NCI-H1105 treated with DMSO at 0.1 percent for 48 hours (cell line): ENCODE measurements at places on chromosomes 6 and 20.
A peak's percentile ranks its signal among the peaks of the same experiment; 100 is the strongest.

GRCh38 chr20:37414224-37415035, 68.5 kb downstream of the SRC start:
- peak; percentile 89 for DNase-seq

DNA sequence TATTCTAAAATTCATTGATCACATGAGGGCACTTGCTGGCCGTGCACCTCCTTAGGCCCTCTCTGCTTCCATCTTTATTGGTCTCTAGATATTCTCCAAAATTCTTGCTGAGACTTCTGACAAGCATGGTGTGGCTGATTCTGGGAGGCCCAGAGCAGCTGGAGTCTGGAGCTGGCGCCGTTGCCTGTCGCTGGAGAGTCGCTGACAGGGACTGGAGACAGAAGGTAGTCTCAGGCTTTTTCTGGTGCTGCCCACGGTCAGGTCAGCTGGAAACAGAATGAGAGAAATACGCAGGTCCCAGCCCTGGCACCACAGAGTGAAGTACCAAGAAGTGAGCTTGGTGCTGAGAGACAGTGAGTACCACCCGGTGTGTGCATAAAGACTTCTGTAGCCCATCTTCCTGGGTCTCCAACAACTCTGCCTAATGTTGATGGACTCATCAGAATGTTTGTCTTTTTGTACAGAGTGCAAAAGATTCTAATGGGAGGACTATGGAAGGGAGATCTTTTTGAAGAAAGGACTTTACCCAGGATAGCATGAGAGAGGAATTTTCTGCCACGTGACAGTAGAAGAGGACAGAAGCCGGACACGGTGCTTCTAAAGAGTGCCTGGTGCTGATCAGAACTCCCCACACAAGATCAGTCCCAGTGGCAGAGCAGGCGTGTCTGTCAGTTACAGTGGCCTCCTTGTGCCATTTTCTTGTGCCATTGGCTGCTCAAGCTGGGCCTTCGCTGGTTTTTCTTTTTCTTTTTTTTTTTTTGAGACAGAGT, 1.8 kb upstream of the ALDH8A1 start:
- no peak for DNase-seq

DNA sequence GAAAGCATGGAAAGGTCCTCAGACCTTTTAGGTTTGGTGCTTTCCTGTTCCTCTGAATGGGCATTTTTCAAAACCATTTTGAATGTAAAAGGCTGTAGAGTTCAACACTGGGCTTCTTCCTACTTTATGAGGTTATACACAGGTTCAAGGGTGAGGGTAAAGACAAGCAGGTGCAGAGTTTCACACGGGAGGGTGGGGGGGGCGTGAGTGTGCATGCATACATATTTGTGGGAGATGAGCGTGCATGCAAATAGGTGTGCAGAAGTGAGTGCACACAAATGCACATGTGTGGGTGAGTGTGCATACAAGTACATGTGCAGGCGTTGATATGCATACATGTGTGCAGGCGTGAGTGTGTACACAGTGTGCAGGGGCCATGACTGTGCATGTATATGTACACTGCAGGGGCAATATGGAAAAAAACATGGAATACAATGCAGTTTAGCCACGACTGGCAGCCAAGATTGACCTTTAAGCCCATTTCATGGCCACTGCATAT, 183.1 kb downstream of the GMPR start:
- no peak for DNase-seq

GRCh38 chr20:51969191-51969590, 166.9 kb upstream of the SALL4 start:
- no peak for DNase-seq

DNA sequence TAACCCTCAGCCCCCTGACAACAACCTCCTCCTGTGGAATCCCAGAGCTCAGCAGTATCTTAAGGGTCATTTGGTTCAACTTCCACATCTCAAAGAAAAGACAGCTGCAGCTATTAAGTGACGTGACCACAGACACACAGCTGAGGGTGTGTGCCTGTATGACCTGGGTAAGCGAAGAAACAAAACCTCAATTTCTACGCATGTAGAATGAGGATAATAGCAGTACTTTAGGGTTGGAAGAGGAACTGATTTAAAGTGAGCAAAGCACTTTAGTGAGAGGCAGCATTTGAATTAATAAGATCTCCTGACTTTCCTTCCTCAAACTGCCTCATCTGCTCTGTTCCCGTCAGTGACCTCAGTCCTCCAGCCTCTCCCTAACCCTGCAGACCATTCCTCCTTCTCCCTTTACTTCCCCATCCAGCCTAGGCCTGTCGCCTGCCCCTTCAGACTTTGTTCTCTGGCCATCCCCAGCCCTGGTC, 6.8 kb upstream of the ARMC2 start:
- no peak for DNase-seq

DNA sequence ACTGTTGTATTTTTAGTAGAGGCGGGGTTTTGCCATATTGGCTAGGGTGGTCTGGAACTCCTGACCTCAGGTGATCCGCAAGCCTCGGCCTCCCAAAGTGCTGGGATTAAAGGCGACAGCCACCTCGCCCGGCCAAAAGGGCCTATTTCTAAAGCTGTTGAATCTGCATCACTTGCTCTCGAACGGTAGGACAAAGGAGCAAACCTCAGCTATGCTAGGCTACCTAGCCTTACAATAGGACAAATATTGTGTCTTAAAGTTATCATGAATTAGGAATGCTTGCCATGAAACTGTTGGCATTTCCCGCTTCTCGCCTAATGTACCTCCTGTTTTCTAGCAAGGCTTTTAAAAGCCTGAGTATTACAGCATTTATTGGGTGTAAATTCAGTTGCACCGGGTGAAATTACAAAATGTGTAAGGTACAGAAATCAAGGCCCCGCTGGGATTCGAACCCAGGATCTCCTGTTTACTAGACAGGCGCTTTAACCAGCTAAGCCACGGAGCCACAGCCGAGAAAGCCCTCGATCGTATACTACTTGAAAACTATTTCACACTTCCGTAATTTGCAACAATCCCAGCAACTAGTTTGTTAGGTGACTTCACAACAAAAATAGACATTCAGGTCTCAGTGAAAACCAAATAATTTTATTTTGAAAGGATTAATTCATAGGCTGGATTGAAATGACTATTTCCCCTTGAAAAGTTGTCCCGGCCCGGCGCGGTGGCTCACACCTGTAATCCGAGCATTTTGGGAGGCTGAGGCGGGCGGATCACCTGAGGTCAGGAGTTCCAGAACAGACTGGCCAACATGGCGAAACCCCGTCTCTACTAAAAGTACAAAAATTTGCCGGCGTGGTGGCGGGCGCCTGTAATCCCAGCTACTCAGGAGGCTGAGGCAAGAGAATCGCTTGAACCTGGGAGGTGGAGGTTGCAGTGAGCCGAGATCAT, 211.6 kb upstream of the ZNF184 start:
- DNase-seq, result no peak

- DNase-seq, result no peak
These were observed 20.1 kb downstream of the KCNK17 start for GRCh38 chr6:39294133-39294532.

DNA sequence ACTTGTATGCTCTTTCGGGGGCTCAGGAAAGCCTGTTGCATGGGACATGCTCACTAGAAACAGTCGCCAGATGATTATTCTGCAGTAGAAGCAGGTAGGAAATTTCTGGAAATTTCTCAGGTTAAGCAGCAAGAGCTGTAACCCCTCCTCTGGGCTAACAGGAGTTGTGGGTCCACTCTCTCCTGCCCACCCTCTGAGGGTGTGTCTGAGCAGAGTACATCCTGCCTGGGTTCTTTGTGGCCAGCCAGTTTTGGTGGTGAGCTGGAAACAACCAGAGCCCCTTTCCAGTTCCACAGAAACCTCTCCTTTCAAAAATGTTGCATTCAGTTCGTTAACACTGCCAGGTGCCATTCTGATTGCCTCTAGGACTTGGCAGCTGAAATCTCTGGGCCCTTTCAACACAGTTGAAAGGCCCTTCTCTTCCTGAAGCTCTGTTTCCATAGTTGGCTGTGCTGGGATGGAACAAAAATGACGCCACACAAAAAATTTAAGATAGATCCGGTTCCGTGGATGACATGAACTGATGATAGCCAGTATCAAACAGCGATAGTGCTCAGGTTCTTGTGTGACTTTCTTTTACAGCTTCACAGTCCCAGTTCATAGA, 38.5 kb downstream of the PLCG1 start:
- DNase-seq, result no peak

DNA sequence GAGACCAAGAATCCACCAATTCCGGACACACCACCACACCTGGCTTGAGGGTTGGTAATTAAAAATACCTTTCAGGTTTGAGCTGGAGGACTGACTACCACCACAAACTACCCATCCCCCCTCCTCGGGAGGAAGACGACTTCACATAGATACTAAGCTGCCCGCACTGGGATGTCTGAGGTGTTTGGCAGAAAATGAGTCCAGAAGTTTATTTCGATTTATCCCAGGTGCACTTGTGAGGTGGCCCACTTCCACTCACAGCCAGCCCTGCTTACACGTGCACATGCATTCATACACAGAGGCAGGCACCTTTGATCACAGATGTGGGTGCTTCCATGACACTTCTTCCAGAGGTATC, 187.1 kb downstream of the ID4 start:
- DNase-seq, result no peak

- no peak for DNase-seq
These were observed 179.3 kb upstream of the HDDC2 start for GRCh38 chr6:125481056-125481455.

GRCh38 chr6:132498638-132499037, 14.3 kb downstream of the STX7 start:
- no peak for DNase-seq

DNA sequence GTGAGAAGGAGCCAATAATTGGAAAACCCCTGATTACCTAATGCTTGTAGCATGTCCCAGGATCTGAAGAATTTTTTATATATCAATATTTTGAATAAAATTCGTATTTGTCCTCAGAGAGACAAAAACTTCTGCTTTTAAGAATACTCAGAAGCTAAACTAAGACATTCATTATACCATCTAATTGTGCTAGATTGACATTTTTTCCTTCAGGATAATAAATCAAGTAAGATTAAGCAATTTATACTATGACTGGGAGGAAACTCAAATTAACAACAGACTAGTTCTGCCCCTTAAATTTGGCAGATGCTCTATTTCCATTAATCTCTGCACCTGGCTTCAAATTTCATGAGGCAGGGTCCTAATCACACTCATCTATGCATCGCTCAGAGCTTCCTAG, 291.4 kb downstream of the PLCB1 start:
- DNase-seq, result peak; percentile 46

DNA sequence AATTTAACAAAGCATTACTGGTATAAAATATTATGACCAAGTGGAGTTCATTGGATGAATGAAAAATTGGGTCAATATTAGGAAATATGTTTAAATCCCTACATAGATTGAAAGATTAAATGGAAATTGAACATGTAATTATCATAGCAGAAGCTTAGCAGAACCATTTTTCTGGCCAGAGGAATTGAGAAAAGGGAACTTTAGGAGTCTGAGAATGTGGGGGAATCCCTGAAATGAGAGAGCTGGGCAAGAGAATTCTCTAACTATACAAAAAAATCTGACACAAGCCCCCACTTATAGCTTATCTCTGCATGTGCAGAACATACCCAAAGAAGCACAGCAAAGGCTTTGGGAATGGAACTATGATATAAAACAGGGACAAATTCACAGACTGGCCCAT, 67.4 kb upstream of the ARHGAP18 start:
- no peak for DNase-seq

GRCh38 chr6:107493158-107494057, 3.5 kb downstream of the SOBP start:
- peak; percentile 72 for DNase-seq

DNA sequence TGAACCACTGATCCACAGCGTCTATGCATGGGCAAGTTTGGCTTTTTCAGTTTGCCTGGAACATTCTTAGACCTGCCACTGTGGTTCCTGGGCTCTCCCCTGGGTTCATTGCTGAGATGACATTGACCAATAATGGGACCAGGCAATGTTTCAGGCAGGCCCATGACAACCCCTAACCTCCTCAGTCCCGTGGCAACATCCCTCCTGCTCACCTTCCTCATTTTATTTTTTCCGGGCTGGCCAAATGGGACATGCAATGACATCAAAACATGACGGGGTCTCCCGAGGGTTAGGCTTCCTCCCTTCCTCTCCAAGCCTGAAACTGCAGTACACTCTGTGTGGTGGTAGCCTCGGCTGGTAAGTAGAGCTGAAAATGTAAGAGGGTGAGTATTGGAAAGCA, 234.0 kb upstream of the RREB1 start:
- DNase-seq, result no peak

DNA sequence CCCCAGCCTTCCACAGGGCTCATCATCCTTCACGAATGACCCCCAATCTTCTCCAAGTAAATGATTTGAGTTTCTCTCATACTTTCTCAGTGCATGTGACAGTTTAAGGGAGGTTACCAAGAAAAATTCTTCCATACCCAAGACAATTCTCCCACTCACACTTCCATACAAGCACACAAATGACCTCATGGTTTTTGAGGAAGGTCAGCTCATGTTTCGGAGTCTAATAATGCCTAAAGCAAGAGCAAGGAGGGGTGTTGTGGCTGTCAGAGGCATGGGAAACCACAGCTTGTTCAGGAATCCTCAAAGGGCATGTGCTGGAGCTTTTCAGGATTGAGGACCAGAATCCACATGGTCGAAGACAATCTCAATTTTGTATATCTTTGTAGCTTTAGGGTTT, 279.0 kb downstream of the MAFB start:
- DNase-seq, result no peak

GRCh38 chr6:17565399-17565798, 34.7 kb upstream of the FAM8A1 start:
- no peak for DNase-seq

DNA sequence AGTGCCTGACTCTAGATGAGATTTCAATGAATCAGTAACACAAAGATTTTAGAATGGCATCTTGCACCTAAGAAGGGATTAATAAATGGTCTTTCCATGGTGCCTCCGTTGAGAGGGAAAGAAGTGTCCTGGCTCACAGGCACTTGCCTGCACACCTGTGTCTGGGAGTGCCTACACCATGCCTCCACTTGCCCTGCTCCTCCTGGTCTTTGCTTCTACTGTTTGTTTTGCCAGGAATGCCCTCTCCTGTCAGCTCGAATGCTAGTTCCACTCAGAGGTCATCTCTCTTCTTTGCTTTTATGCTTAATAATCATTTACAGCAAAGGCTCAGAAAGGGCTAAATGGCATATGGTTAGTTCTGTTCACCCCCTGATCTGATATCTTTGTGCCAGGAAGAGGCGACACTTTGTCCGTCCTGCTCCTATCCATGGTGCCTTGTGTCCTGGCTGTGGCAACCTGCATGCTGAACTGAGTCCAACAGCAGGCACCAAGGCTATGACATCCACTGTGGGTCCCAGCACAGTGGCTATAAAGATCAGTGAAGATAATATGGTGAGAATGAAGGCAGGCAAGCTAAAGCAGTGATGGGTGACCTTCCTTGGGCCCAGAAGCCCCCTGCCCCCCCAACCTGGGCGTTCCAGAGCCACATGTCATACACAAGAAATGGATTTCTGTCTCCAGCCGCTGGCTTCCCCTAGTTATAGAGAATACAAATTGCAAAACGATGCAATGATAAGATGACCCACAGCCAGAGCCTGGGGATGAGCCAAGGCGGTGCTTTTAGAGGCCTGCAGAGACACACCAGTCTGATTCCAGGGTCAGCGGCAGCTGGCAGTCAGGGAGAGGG, 1.4 kb downstream of the C6orf132 start:
- peak; percentile 11 for DNase-seq

- no peak for DNase-seq
These were observed 38.8 kb downstream of the PMEPA1 start for GRCh38 chr20:57671072-57671391.
